Mammary epithelial cell (primary cell): ENCODE measurements at places on chromosomes 3 and 15. TPM values are rescaled to one million over a fixed set of nuclear protein-coding genes. Genes with fewer than 3 reads are reported as not detected.

The NRROS gene
- 0.24 TPM for polyA plus RNA-seq

The C2CD4A gene
- not detected for polyA plus RNA-seq

The TICRR gene
- 8.3 TPM for polyA plus RNA-seq

The ONECUT1 gene
- not detected for polyA plus RNA-seq

The NPAP1 gene
- not detected for polyA plus RNA-seq

The GPR171 gene
- not detected for polyA plus RNA-seq

The TF gene
- 0.08 TPM for polyA plus RNA-seq

The MINAR1 gene
- polyA plus RNA-seq = 0.06 TPM

The TM4SF1 gene
- polyA plus RNA-seq = 285 TPM

The SYNPR gene
- not detected for polyA plus RNA-seq

The ENTPD3 gene
- polyA plus RNA-seq = 1.6 TPM

The PLS1 gene
- polyA plus RNA-seq = 7.1 TPM

The SLC2A2 gene
- not detected for polyA plus RNA-seq

The SEMA3B gene
- polyA plus RNA-seq = 8.4 TPM

The HES1 gene
- 22.7 TPM for polyA plus RNA-seq

The SAMMSON gene
- polyA plus RNA-seq = not detected

The TMEM43 gene
- polyA plus RNA-seq = 91.5 TPM

The CYP8B1 gene
- not detected for polyA plus RNA-seq

The ZNF717 gene
- polyA plus RNA-seq = 5.0 TPM

The CCRL2 gene
- polyA plus RNA-seq = not detected

The GAP43 gene
- not detected for polyA plus RNA-seq

The LRRC3B gene
- polyA plus RNA-seq = not detected

The TOPAZ1 gene
- not detected for polyA plus RNA-seq

The ACKR4 gene
- polyA plus RNA-seq = 0.02 TPM

The XCR1 gene
- polyA plus RNA-seq = not detected

The FSTL1 gene
- 71.6 TPM for polyA plus RNA-seq

The RFX7 gene
- 8.3 TPM for polyA plus RNA-seq

The IP6K2 gene
- polyA plus RNA-seq = 94.7 TPM

The MCCC1 gene
- polyA plus RNA-seq = 11.2 TPM

The CPA3 gene
- not detected for polyA plus RNA-seq

The CCDC9B gene
- polyA plus RNA-seq = 7.4 TPM

The HDC gene
- not detected for polyA plus RNA-seq

The FMN1 gene
- 0.69 TPM for polyA plus RNA-seq

The FGD5 gene
- polyA plus RNA-seq = not detected

The TGM4 gene
- polyA plus RNA-seq = 1.6 TPM

The GATM gene
- 0.44 TPM for polyA plus RNA-seq

The BMF gene
- polyA plus RNA-seq = 0.22 TPM

The CIDEC gene
- 0.06 TPM for polyA plus RNA-seq

The IL5RA gene
- polyA plus RNA-seq = not detected

The TP63 gene
- polyA plus RNA-seq = 144 TPM

The PARP15 gene
- 0.06 TPM for polyA plus RNA-seq

The SNRK gene
- polyA plus RNA-seq = 7.8 TPM

The CFAP20DC gene
- polyA plus RNA-seq = 5.9 TPM

The C3orf85 gene
- not detected for polyA plus RNA-seq

The MYO9A gene
- polyA plus RNA-seq = 8.7 TPM
